Activated CD4-positive, alpha-beta T cell treated with anti-CD3 and anti-CD28 coated beads, Interleukin-2, Interleukin-4, amounts not matched to agents 100 ng/mL and 50 ng/mL, durations not matched to agents 16 hours and 8 hours (primary cell): ENCODE measurements at places on chromosomes 3 and 15.

DNA sequence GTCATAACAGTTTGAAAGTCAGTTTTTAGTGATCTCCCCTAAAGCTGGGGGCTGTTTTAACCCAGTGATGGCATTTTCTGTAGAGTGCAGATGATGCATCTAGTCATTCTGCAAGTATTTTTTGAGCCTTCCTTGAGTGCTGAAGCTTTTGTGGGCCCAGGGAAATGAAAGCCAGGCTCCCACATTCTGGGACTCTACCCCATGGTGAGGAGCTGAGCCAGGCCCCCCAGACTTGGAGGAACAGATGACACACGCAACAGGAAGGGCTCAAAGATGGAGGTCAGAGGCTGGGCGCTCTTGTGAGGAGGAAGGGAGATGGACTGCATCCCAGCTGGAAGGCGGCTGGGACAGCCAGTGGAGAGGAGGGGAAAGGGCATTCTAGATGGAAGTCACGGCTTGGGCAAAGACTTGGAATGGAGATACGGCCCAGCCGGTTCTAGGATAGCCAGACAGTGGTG, 40.8 kb downstream of the MRAS start:
- DNase-seq, result no peak

- no peak for DNase-seq
Observed at GRCh38 chr3:20537234-20537633, 351.2 kb upstream of the SGO1 start.

DNA sequence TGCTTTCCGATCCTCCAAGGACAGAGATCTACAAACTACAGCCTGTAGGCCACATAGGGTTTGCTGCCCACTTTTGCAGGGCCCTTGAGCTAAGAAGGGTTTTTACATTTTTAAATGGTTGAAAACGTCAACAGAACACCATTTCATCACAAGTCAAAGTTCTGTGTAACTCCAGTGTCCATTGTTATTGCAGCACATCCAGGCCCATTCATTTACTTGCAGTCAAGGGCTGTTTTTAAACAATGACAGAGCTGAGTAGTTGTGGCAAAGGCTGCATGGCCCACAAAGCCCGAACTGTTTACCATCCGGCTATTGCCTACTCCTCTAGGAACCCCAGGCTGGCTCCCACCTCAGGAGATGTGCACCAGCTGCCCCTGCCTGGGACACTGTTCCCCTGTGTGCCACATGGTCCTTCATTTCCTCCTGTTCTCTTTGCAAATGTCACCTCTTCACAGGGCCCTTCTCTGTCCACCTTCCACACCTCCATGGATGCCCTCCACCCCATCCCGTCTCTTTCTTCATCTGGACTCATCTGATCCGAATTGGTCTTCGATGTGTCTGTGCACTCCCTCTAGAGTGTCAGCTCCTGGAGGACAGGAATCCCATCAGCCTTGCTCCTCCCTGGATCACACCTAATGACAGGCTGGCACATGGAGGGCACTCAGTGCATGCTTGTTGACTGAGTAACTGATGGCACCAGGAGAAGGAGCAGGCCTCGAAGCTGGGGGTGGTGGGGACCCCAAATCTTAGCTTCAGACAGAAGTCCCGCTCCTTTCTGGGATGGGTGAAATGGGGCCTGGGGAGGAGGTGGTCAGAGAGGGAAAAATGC, 69.5 kb upstream of the IQSEC1 start:
- no peak for DNase-seq

DNA sequence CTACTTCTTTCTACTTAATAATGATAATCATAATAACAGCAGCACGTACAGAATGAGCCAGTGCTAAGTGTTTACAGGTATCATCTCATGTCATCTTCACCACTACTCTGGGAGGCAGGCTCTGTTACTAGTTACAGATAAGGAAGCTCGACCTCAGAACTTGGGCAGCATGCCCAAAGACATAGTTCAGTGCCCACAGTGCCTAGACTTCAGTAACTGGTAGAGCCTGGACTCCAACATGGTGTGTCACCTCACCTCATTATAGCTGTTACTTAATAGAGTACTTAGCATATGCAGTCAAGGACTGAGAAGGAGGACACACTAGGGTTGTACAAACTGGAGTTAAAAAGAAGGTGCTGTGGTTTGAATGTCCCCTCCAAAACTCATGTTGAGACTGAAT, 7.6 kb downstream of the GADL1 start:
- no peak for DNase-seq

DNA sequence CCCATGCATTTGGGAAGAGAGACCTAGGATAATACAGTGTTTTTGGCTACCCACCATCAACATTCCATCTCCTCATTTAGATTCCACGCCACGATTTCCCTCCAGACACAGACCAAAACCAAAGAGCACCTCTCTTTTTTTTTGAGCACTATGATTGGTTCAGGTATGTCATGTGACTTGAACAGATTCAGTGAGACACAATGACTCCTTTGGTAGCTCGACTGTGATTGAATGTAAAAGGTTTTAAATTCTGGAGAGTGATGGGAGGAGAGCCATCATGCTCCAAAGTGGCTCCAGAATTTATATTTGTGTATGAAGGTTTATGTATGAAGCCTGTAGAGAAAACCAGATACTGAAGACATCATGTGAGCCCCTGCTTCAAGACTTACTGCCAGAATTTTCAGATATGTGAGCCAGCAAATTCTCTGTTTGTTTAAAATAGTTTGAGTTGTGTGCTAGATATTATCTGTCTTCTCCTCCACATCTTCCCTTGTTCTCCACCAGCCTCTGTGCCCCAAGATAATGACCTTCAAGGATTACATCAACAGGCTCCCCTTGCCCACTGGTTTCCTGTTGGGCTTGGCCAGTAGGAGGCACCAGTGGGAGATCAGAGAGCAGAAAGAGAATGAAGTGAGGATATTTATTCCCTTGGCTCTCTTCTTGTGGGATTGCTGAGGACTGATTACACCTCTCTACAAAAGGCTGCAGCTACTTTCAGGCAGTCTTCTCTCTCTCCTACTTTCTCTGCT, 12.5 kb downstream of the MYD88 start:
- DNase-seq, result no peak

GRCh38 chr3:124358156-124358555, 366.2 kb upstream of the ROPN1 start:
- DNase-seq, result no peak

- no peak for DNase-seq
Observed at GRCh38 chr15:62125773-62126172, 39.3 kb downstream of the C2CD4B start.

DNA sequence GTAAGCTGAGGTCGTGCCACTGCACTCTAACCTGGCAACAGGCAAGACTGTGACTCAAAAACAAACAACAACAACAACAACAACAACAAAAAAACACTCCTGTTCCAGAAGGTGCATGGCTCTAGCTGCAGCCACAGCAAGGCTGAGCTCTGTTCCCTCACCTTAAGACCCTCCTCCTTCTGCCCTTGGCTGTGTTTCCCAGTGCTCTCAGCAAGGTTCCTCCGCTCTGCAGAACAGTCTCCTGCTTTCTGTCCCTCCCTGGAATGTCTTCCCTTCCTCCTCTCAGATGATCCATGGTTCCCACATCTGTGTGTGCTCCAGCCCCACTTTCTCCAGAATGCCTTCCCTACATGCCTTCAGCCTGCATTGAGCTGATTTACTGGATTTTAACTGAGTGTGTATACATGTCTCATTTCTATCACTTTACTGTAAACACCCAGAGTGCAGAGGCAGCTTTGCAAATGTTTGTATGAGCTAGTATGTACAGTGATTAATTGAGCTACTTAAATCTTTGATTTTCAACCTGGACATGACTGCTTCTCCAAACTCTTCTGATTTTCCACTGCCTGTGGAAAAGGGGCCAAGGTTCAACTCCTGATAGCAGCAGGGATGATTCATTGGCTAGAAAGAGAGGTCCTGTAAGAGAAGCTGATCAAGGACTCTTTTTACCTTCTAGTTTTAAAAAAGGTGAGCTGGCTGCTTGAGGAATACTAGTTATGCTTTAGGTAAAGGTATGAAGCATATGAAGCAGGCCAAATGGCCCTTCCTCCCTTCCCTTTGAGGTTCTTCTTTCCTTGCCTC, 14.7 kb downstream of the ANKUB1 start:
- DNase-seq, result no peak

DNA sequence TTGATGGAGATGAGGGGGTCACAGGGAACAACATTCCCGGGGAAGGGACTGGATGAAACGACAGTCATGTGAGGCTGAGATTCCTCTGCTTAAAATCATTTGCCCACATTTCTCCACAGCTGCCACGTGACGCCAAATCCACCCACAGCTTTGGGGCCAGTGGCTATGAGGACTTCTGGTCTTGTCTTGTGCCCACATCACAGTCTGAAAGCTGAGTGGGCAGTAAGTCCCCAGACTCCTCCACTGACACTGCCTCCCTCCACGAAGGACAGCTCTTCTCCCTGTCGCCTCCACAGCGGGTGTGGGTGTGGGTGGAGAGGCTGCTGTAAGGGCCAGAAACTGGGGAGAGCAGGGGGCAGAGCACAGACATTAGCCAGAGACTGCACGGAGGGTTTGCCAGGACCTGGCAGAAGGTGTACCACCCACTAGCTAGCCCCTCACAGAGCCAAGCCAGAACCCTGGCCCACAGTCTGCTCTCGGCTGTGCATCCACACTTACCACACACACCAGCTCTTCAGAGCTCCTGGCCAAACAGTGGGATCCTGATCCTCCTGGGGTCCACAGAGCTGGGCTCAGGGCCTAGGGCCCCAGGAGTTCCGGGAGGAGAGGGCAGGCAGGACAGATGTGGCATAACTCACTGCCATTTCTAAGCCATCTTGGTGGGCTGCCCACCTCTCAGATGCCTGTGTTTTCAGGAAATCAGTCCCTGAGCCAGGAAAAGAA, 24.2 kb downstream of the RAB6B start:
- no peak for DNase-seq

- no peak for DNase-seq
Observed at GRCh38 chr3:127351321-127351720, 63.5 kb upstream of the PRR20G start.

GRCh38 chr3:117133066-117133465, 423.5 kb downstream of the TUSC7 start:
- no peak for DNase-seq

DNA sequence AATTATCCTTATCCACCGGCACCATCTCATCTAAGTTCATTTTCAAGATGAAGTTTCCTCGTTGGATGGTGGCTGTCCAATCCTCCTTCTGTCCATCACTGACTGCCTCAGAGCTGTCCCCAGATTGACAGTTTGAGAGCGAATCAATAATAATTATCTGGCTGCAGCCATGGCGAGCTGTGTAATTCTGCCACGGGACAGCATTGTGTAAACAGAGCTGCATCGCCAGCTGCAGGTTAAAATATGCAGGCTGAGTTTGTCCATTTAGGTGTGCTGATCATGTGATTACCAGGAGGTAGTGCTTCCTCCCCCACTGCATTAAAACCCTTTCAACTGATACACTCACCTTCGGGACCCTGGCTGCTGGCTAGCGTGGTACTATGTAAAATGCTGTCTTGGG, 461.9 kb upstream of the ONECUT1 start:
- DNase-seq, result no peak

- no peak for DNase-seq
Observed at GRCh38 chr3:72162649-72163184, 377.8 kb upstream of the PROK2 start.

DNA sequence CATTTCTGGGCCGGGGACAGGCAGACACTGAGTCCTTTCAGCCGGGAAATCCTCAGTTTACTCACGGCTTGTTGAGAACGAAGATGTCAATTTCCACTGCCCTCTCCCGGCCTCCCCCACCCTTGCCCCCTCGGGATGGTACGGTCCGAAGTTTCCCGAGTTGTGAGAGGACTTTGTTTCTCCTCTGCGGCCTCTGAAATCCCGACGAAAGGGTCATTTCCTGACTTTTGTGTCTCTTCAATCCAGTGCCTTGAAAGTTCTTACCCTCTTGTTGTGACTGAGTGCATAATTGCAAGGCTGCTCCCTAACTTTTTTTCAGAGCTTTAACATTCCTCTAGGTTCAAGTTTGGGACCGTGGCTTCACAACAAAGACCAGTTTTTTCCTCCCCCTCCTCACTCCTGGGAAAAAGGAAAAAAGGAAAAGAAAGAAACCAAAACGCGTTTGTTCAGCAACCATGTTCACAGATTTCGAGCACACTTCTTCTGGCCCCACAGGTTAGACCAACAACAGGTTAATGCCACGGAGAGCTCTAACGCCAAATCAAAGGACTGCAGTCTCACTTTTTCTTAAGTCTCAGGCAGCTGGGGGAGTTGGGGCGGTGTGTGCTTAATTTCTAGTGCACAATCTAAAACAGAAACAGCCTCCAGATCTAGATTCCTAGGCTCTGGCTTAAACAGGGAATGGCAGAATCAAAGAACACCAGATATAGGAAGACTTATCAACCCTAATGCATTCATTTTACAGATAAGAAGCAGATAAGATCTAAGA, 138.9 kb downstream of the TMCO5A start:
- no peak for DNase-seq

GRCh38 chr15:90382320-90382719, 5.7 kb upstream of the IQGAP1 start:
- DNase-seq, result no peak

GRCh38 chr15:42848846-42849245, 71.7 kb downstream of the TTBK2 start:
- no peak for DNase-seq

- no peak for DNase-seq
Observed at GRCh38 chr3:130820976-130821375, 72.9 kb upstream of the ATP2C1 start.

GRCh38 chr15:56232058-56232457, 11.6 kb downstream of the RFX7 start:
- no peak for DNase-seq

- no peak for DNase-seq
Observed at GRCh38 chr3:72220946-72221345, 436.0 kb upstream of the PROK2 start.

- DNase-seq, result no peak
Observed at GRCh38 chr15:33182278-33182905, 12.1 kb downstream of the FMN1 start.

GRCh38 chr3:148089171-148089570, 608.5 kb upstream of the AGTR1 start:
- DNase-seq, result no peak

- no peak for DNase-seq
Observed at GRCh38 chr3:106249159-106249558, 380.3 kb upstream of the CBLB start.

DNA sequence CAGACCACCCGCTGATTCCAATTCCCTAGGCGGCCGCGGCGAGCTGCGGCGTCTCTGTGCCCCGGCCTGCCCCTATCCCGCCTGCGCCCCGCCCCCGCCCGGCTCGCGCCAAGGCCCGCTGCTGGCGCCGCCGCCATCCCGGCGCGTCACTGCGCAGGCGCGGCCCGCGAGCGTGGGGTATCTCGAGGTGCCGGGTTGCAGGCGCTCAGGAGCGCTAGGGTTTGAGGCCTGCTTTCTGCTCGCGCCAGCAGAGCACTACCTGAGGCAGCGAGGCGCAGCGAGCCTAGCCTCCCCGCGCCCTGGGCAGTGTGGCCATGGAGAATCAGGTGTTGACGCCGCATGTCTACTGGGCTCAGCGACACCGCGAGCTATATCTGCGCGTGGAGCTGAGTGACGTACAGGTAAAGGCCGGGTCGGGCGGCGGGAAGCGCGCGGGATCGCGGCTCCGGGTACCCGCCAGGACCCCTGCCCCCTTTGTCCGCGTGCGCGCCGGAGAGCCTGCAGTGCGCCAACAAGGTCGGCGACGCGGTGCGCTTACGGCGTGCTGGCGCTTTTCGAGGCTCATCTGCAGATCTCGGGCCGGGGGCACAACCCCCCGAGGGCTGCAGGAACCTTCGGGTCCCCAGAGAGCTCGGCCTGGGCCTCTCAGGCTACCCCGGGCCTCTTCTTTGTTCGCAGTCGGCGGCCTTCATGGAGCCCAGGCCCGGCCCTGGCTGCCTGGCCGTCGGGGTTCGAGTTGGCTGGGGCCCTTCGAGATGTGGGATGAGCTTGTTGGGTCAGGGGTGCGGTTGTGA, at the start of gene HACD3:
Gene HACD3 (plus strand): TSS at position 146 of the 794 bp plus-strand sequence. CDS start 169 bp downstream, at position 315.
- peak; percentile 89 for DNase-seq

GRCh38 chr15:74301583-74302361, 65.6 kb downstream of the CCDC33 start:
- DNase-seq, result no peak
